Motor neuron (in vitro differentiated cells): ENCODE measurements at places on chromosomes 4 and X.

GRCh38 chr4:102525097-102525496 is 23.9 kb downstream of the NFKB1 start:
- ATAC-seq, result no peak

DNA sequence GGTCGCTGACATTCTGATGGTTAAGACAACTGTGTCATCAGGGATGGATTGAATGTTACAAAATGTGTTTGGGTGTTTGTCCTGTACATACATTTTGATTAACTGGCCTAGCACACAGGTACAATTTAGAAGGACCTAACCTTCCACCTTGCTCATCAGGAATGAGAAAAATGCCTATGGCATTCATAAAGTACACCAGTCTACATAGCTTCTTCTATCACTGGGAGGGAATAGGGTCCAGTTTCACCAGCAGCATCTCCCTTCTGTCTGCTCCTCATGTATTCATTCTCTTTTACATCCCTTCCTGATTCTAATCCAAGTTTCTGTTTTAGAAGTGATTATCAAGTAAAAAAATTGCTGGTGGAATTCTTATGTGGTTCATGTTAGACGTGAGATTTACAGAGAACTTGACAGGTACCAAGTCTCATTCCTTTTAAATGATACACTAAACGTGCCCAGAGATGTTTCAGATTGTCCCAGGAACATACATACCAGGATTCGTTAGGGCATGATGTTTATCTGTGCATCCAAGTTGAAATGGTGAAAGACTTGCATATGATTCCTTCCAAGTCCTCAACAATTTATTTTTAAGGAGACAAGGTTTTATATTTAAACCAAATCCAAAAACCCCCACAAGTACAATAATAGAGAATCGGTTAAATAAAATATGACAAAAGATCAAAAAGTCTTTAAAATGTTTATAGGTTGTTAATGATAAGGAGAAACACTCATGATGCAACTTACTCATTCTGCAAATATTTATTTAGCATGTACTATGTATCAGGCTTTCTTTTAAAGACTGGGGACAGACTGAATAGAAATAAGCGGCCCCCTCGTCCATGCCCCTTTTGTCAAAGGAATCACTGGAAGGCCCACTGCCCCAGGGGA is 359.1 kb downstream of the ZNF674 start:
- ATAC-seq, result no peak

GRCh38 chr4:72951628-72952027 is 117.9 kb downstream of the COX18 start:
- ATAC-seq, result no peak

DNA sequence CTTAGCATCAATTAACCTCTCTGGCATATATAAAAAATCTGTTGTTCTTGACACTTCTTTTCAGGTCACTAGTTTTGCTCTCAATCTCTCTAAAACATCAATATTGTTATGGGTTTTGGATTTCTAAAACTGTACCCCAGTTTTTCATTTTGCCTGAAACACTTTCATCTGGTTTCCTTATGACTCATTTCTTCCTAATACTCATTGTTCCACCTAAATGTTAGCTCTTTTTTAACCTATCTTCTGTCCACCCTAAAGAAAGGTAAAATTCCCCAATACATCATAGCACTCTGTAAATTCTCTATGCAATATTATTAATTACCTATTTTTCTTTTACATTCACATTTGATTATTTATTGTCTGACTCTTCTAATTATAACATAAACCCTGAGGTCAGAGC is 575.5 kb upstream of the NDST4 start:
- ATAC-seq, result no peak

- ATAC-seq, result peak; percentile 89
Observed at GRCh38 chr4:182600093-182600492, 317.1 kb downstream of the DCTD start.

- no peak for ATAC-seq
Observed at GRCh38 chr4:42720533-42720932, 63.6 kb upstream of the ATP8A1 start.

DNA sequence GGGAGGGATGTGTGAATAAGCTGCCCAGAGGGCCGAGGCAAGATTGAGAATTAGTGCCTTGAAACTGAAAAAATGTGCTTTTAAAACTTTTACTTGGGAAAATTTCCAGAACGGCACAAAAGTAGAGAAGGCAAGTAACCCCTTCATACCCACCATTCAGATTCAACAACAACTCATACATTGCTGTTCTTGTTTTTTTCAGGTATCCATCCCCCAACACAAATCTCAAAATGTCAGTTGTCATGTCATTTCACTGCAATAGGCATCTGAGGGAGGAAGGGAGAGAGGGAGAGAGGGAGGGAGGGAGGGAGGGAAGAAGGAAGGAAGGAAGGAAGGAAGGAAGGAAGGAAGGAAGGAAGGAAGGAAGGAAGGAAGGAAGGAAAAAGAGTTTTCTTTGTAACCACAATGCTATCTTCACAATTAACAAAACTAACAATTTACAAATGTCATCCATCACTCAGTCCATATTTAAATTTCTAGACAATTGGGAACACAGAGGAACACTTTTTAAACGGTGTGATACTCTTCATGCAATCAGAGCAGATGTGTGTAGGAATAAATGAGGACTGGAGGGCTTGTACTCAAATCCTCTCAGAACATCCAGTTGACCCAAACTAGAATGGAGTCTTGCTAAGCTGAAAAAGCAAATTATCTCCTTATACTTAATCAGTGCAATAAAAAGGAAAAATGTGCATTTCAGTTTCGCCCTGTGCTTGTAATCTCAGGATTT is 54.8 kb upstream of the ADGRG2 start:
- no peak for ATAC-seq

GRCh38 chr4:169791527-169792156 is 33.9 kb upstream of the HPF1 start:
- ATAC-seq, result peak; percentile 93

DNA sequence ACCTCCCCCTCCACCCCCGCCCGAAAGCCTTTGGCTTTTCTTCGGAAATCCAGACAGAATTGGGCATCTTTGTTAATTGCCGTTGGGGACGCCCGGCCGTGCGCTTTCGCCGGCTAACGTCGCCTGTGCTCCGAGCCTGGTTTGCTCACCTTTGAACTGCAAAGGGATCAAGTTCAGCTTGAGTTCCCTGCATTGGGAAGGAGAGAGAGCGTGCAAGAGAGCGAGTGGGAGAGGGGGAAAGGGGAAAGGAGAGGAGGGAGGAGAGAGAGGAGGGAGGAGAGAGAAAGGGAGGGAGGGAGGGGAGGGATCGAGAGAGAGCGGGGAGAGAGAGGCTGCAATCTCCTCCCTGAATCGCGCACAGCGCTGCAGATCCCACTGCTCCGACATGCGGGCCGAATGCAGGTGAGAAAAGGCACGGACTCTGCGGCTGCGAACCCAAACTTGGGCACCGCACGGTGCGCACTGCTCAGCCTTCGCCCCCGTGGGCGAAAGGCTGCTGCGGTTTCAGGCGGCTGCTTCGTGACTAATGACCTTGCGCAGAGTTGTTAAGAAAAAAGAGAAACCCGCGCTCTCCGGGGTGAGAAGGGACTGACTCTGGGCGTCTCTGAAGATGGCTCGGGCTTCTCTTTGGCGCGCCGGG is at the start of gene PCDH7:
PCDH7 (plus strand) TSS at position 349 of the 640 bp plus-strand sequence. CDS start 1,054 bp downstream, outside the sequence.
- peak; percentile 4 for ATAC-seq

GRCh38 chr4:64533159-64533558 is 123.9 kb upstream of the TECRL start:
- ATAC-seq, result no peak

GRCh38 chr4:144861471-144861870 is 215.5 kb downstream of the HHIP start:
- ATAC-seq, result no peak

DNA sequence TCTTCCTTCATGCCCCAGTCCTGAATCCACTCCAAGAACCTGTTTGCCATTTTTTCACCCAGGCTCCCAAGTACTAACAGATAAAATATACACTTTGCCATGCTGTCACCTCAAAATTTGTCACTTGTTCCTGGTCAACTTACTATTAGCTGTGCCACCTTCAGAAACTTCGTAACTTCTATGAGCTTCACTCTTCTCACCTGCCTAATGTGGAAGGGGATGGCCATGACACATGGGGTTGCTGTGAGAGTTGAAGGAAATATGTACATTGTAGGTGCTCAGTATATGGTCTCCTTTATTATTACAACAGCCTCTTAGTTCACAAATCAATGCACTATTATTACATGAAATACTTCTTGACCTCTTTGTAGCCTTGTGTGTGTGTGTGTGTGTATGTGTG is 10.4 kb downstream of the TMSB4X start:
- ATAC-seq, result no peak

GRCh38 chrX:39156051-39156450 is 354.8 kb downstream of the MID1IP1 start:
- ATAC-seq, result no peak

DNA sequence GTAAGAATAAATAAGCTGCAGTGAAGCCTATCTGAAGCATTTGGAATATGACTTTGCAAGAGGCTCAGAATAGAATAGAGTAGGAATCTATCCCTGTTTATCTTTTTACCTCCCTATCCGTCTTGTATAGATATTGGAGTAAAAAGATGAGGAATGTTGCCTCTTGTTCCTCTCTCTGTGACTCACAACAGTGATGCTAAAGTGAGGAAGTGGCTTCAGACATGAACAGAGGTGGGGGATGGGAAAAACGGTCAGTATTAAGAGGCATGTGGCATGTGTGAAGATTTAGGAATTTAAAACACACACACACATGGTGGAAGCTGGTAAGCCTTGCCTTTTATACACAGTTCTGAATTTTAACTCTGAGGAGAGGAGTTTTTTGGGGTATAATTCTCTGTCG is 3.8 kb upstream of the DCAF4L1 start:
- ATAC-seq, result no peak

DNA sequence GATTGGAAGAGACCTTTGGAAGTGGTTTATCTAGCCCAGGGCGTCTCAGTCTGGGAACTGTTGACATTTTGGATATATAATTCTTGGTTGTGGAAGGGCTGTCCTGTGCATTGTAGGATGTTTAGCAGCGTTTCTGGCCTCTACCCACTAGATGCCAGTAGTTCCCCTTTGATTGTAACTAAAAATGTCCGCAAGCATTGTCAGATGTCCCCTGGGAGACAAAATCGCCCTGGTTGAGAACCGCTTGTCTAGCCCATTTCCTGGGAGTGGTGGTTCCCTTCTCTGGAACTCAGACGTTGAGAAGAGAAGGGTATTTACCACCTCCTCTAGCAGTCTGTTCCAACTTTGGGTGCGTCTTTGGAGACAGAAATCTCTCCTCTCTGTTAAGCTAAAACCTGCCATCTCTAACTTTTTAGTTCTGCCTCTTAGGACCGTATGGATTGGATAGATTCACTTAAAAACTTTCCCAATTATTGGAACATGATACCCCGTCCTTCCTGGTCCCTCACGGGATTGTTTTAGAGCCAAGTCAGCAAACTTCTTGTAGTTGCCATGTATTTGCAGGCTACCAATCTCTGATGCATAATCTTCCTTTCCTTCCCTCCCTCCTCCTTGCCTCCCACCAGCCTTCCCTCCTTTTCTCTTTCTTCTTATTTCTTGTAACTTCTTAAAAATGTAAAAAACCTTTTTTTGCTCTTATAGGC is 13.9 kb downstream of the TMEM165 start:
- no peak for ATAC-seq

GRCh38 chr4:149735796-149736195 is 79.8 kb downstream of the IQCM start:
- peak; percentile 39 for ATAC-seq

GRCh38 chr4:80263541-80264351 is 2.7 kb upstream of the FGF5 start:
- no peak for ATAC-seq

DNA sequence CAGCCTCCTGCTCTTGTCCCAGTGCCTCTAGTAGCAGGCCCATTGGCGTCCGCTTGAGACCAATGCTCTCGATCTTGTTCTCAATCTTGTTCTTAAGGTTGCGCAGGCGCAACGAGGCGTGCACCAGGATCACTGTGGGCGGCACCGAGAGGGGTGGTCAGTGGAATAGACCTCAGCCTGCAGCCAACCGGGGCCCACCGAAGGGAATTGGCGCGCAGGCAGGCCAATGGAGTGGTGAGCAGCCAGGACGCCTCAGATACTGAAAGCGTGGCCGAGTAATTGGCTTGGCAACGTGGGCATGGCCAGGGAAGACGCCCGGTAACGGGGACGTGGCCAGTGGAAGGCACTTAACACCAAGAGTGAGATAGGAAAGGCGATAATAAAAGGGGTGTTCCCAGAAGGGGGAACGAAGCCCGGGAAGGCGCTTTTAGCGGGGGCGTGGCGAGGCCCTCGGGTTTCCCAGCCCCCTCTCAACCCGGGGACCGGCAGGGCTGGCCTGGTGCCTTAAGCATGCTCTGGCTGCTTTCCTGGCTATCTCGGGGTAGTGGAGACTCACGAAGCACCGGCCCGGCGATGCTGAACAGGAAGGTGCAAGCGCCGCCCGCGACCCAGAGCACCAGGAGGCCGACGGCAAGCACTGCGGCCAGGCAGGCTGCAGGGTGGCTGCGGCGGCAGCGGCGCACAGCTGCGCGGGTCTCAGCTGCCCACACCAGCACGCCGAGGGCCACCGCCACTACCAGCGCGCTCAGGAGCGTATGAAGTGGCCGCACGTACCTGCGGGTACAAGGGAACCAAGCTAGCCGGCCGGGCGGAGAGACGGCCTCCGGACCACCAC is 1.7 kb downstream of the PRAF2 start:
- ATAC-seq, result peak; percentile 47

DNA sequence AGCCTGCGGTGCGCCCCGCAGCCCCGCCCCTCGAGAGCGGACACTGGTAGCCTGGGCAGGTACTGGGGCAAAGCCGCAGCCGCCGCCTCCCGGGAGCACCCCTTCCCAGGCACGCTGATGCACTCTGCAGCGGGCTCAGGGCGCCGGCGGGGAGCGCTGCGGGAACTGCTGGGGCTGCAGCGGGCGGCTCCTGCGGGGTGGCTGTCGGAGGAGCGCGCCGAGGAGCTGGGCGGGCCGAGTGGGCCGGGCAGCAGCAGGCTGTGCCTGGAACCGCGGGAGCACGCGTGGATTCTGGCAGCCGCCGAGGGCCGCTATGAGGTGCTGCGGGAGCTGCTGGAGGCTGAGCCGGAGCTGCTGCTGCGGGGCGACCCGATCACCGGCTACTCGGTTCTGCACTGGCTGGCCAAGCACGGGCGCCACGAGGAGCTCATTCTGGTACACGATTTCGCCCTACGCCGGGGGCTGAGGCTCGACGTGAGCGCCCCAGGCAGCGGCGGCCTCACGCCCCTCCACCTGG is 401 bp downstream of the SOWAHD start:
- peak; percentile 69 for ATAC-seq

- ATAC-seq, result no peak
Observed at GRCh38 chrX:8323356-8323755, 141.3 kb upstream of the VCX3B start.

DNA sequence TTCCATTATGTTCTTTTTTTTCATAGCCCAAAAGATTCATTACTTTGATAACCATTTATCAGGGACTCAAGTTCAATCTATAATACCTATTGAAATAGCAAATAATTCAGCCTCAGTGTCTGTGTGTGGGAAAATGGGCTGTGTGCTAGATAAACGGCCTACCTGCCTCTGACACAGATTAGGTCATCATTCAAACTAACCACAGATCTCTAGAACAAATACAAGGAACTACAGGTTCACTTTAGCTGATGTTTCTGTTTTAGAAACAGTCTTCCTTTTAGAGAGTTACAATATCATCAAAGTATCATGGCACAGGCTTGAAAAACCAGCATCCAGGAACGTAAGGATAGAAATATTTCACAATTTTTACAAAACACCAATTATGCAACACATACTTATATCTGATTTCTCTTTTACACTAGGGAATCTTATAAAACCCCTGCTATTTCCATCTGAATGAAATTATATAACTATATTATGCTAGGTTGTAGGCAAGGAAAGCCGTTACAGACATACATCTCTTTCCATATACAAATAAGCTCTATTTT is 56.6 kb upstream of the MAB21L2 start:
- no peak for ATAC-seq

GRCh38 chr4:168522356-168522755 is 25.5 kb downstream of the PALLD start:
- ATAC-seq, result no peak

- no peak for ATAC-seq
Observed at GRCh38 chr4:99885063-99885664, 9.1 kb downstream of the LAMTOR3 start.
